Putamen (tissue), 1 donor: ENCODE measurements at places on chromosomes 3 and 15.

DNA sequence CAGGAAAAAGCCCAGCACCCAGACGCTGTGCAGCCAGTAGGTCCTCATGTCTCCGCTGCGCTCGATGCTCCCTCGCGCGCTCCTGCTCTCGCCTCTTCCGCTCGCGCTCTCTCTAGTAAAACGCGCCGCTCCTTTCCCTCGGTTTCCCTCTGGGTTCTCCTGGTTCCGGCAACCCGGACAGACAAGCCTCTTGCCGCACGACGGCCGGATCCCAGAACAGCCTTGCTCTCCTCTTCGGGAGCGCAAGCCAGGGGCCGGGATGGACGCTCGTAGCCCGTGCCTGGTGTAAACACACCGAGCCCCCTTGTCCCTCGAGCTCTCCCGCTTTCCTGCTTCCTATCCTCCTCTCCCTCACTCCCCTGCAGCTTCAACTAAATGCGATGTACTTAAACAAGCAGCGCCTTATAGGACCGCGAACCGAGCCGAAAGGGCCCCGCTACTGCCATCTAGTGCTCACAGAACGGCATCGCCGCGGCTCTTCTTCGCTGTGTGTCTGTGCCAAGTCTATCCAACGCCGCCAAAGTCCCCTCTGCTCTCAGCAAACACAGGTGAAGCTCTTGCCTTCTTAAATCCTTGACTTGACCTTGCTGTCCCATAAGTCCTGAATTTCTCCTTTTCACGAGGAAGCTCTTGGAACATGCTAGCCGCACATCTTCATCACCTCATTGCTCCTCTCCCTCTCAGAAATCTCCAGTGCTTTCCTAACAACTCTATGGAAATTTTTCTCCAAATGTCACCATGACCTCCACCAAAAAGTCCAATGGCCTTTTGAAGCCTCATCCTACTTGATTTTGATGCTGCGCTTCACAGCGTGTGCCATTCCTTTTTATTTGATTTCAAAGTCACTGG lies 1037.2 kb downstream of the IGSF11 start:
- peak; percentile 87 for DNase-seq

- DNase-seq = peak; percentile 7
Observed at GRCh38 chr3:8239718-8240695, 261.6 kb upstream of the LMCD1 start.

GRCh38 chr3:66863205-66864111 lies 134.6 kb upstream of the KBTBD8 start:
- DNase-seq = no peak

- DNase-seq = no peak
Observed at GRCh38 chr3:150738688-150739087, 24.3 kb downstream of the SIAH2 start.

DNA sequence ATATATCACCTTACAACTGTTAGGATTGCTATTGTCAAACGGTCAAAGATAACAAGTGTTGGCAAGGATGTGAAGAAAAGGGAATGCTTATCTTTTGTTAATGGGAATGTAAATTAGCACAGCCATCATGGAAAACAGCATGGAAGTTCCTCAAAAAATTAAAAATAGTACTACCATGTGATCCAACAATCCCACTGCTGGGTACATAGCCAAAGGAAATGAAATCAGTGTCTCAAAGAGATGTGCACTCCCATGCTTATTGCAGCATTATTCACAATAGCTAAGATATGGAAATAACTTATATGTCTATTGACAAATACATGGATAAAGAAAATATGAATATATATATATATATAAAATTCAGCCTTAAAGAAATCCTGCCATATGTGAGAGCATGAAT lies 274.6 kb downstream of the EDEM1 start:
- no peak for DNase-seq

DNA sequence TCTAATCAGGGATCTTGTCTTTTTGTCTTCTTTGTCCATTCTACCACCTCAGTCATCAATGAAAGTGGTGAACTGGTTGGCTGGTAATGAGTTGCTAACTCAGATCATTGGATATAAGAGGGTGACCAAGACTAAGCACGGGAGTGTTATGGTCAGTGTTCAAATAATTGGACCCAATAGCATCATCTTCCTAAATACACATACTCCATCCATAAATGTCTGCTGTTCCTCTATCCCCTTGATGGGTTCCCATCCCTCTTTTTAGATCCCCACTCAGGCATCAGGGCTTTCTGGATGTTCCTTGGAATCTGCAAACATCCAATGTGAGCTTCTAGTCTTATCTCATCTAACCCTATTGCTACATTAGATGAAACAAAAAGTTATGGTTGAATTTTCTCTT lies 3.5 kb downstream of the SEMA5B start:
- no peak for DNase-seq

GRCh38 chr15:63331456-63331855 lies 50.2 kb downstream of the CA12 start:
- no peak for DNase-seq

DNA sequence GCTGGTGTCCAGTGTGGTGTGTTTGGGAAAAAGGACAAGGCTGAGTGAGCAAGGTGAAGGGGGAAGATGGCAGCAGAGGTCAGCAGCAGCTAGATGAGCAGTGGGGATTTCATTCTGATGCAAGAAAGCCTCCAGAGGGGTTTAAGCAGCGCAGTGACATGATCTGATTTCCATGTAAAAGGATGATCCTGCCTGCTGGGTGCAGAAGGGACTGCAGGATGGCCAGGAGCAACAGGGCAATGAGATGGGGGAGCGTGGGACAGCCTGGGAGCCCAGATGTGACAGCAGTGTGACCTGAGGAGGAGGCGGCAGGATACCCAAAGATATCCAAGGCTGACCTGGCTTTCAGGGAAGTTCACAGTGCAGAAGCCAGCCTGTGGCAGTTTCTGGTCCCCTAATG lies 6.1 kb downstream of the WNT7A start:
- no peak for DNase-seq

DNA sequence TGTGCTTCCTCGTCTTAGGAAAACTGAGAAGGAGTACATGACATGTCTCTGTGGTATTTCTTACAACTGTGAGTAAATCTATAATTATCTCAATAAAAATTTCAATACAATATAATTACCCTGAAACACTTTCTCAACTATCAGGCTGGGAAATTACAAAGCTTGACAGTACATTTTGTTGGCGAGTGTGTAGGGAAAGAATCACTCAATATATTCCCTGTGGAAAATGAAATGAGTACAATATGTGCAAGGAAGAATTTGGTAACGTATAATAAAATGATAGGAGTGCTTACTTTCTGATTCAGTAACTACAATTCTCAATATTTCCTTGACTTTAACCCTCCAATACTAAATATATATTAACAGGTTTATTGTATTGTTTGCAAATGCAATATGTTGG lies 818.2 kb upstream of the CADM2 start:
- no peak for DNase-seq

DNA sequence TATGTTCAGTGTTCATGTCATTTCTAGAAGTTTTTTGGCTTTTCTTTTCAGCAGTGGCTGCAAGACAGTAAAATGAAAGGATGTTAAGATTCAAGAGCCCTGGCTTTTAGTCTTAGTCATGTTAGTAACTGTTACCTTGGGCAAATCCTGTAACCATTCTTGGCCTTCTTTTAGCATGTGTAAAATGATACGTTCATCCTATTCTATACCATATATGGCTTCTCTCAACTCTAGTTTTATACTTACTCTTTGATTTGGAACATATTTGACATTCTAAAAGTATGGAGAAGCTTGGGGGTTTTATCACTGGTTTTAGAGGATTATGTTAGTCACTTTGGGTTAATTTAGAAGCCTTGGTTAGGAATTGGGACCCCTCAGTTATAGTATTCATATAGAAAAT lies 20.1 kb downstream of the GTF2E1 start:
- no peak for DNase-seq

GRCh38 chr3:32372213-32372490 lies 19.5 kb upstream of the CMTM7 start:
- DNase-seq = no peak

DNA sequence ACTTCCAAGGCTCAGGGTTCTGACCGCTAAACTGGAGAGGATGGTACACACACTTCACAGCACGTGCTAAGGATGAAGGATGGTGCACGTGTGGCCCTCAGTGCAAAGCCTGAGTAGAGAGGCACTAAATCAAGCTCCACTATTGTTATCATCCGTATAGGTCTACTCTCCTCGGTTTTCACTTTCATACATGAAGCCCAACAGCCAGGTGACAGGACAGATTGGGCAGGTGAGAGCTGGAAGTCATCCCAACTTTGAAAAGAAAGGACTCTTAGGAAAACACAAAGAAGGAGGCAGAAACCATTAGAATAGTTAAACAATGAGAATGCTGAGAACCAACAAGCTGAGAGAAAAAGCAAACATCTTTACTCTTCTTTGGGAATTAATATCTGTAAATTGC lies 21.1 kb downstream of the MAGI1 start:
- no peak for DNase-seq

- DNase-seq = no peak
Observed at GRCh38 chr3:171468296-171468906, 8.2 kb upstream of the TNIK start.

DNA sequence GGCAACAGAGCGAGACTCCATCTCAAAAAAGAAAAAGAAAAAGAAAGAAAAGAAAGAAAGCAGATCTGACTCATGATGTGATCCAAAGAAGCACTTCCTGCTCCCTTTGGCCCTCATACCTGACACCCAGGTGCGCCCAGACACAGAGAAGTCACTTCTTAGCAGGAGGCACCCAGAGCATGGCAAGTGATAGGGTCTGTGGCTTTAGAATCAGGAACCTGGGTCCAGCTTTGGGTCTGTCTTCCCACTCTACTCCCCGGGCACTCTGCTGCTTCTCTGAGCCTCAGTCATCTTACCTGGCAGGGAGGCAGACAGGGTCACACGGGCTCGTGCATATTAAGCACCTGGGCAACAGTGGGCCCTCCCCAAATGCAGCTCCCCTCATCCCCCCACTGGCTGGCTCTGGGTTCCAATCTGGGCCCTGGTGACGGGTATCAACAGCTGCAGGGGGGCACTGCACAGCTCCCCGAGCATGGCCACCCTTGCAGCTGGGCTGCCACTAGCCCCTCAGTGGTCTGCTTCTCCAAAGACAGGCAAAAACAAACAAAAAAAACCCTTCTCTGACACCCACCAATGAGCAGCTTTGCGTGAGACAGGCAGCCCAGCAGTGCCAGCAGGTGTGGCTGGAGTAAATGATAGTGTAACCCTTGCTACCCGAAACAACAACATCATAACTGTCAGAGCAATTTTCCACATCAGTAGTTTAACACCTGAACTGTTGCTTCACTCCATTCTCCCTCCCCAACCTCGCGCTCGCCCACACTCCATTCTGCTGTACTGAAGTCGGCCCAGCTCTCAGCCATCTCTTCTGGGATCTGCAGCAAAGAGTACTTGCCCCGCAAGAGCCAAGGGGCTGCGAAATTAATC lies 99.8 kb downstream of the MEGF11 start:
- no peak for DNase-seq

DNA sequence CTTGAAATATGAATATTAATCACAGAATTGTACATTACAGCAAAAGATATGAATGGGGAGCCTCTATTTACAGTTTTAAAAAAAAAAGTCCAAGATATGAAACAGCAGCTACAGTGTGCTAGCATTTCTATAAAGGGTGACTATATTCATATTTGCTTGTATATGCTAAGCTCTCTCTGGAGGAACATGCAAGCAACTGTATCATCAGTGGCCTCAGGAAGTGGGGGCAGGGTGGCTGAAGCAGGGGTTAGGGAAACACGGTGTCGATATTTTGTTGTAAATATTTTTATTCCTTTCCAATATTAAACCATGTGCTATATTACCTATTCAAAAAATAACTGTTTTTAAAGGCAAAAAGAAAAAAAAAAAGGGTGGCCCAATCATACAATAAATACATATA lies 2.3 kb downstream of the UACA start:
- DNase-seq = no peak

- DNase-seq = peak; percentile 17
Observed at GRCh38 chr3:148992027-148992634, 791 bp downstream of the GYG1 start.

- no peak for DNase-seq
Observed at GRCh38 chr15:46894644-46895043, 822.7 kb upstream of the SEMA6D start.

- no peak for DNase-seq
Observed at GRCh38 chr15:60584355-60584998, 105.5 kb upstream of the ICE2 start.

DNA sequence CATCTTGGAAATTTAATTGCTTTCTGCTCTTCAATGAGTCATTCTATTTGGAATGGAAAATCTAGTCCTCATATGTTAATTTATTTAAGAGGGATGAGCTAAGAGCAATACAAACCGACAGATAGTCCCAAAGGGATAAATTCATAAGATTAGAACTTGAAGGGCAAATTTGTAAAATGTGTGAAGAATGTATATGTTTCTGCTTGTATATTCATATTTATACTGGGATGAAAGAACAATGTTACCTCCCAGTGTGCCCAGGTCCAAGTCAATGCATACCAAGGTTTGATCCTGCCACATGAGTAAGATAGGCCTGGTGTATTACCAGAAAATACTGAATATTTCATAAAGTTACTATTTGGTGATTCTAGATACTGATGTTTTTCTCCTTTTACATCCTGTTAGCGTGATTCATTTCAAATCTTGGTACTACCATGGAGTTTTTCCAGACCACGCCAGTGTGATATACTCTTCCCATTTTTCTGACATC lies 255.6 kb upstream of the SEMA6D start:
- no peak for DNase-seq

DNA sequence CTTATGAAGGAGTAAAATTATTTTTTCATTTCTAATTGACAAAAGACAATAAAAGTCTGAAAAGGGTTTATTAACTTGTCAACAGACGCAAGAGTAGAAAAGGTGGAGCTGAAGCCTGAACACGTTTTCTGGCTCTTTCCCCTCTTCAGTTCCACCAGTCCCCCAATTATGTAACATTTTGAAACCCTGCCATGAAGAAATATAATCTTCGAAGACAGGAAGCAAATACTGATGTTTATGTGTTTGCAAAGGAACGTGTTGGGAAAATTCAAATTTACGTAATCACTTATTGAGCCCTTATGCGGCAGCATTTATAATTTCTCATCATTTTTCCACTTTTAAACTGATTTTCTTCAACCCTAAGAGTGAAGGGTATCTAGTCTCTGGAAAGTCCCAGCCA lies 767 bp downstream of the AP3S2 start:
- DNase-seq = no peak

DNA sequence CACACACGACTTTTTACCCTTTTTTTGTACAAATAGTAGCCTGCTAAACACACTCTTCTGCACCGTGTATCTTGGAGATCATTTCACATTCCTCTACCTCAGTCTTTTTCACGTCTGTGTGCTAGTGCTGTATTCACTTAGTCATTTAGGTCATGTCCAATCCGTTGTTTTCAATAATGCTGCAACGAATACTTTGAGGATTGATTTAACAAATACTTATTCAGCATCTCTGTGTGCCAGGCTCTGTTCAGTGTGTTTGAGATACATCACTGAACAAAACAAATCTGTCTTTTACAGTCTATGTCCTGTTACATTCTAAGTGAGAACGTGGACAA lies 882 bp downstream of the JMJD7 start:
- no peak for DNase-seq
